Stimulated activated CD8-positive, alpha-beta memory T cell treated with anti-CD3 and anti-CD28 coated beads, Interleukin-2, amount 100 ng/mL, for 1 hour (primary cell): ENCODE measurements at places on chromosomes 3 and 15.

DNA sequence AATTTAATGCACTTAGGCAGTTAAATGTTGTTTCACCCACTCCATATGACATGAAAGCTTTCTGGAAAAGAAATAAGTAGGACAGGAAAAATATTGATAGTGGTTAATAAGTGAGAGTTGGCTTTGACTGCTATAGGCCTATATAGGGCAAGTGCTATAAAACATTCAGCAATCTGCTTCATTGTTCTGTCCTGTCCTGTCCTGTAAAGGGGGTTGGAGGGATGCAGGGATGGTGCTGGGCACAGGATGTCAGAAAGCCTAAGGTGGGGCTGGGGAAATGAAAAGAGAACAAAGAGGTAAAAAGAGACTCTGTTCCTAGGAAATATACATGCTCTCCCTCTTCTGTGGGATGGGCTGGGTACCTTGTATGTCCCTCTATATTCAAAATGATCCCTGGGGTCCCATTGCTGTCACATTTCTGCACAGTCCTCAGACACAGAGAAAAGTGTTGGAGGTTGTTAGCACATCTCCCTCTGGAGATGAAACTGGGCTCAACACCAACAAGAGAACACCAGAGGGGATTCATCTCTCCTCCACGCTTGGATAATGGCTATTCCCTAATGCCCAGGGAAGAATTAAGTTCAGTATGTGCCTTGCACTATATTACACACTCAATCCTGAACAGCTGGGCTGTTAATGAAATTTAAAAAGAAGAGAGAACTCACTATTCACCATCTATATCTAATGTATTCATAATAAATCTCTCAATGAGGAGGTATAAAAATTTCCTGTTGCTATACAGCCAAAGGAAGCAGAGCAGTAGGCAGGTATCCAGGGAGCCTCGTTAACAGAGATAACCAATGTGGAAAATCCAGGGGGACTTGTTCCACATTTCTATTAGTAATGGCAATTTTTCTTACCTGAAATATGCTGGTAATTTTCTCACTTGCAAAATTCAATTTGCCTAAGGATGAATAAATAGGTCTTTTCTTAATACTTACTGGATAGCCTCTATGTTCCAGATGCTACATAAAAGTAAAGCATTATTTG lies 108.1 kb upstream of the ZBED2 start:
- no peak for DNase-seq

DNA sequence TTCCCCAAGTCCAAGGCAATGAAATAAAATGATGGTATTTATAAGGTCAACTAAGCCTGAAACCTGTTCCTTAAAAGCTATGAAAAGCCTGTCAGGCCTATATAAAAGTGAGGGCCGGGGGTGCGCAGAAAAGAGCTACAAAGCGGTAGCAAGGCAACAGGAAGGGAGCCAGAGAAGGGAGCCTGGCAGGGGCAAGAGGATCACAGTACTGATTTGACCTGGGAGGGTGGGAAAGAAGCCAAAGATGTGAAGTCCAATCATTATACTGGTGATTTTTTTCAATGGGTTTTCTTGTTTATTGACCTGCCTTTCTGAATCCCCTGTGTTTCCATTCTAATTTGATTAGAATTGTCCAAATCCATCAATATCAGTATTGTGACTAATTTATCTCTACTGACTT lies 64.3 kb upstream of the STT3B start:
- no peak for DNase-seq

GRCh38 chr15:51243774-51244173 lies 94.6 kb downstream of the CYP19A1 start:
- no peak for DNase-seq

DNA sequence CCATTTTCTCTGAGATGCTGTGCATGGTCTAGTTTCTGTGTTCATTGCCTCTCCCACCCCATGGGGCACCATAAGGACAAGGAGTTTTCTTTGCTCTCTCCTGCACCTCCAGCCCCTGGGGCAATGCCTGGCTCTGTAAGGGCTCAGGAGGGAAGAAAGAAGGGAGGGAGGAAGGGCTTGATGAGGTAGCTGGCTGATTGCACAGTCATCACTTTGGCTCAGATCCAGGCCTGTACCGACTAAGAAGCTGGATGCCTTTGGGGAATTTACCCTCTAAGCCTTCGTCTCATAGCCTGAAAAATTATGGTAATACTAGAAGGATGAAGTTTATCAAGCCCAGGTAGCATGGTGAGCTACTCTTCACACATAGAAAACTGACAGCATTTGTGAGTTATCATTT lies 382.9 kb downstream of the GABRG3 start:
- DNase-seq: no peak

DNA sequence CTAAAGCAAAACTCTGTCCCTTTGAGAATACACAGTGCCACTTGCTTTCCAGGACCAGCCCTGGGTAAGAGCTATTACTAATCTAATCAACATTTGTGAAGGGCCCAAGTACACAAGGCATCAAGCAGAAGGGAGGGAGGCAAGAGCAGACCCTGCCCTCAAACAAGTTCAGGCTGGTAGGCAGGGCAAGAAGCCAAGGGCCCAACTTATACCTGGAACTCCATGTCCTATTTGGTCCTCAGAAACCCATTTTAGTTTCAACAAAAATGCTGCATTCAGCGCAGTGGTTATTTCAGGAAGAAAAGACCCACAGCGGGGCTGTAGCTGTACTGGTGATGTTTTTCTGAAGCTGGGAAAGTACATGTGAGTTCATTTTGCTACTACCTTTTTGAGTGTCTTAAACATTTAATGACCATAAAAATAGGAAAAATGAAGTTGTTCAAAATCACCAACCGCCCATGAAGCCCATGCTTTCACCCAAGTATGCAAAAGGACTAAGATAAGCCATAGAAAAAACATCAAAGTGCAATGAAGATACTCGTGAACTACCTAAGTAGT lies 2.8 kb downstream of the RPS17 start:
- DNase-seq: no peak

DNA sequence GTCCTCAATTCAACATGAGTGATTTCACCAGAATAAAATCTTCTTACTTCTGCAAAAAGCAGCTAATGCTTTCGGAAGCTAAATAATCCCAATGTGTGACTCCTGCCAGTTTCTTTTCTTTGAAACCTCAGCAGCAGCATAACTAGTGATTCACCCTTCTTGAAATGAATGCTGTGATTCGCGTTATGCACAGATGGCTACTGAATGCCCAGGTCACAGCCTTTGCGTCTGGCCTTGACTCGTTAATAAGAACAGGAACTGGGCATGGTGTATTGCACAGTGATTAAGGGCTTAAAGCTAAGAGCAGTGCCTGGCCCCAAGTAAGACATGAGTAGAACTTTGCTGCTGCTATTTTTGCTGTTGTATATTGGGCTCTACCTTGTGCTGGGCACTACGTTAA lies 19.0 kb downstream of the CGNL1 start:
- DNase-seq: no peak

DNA sequence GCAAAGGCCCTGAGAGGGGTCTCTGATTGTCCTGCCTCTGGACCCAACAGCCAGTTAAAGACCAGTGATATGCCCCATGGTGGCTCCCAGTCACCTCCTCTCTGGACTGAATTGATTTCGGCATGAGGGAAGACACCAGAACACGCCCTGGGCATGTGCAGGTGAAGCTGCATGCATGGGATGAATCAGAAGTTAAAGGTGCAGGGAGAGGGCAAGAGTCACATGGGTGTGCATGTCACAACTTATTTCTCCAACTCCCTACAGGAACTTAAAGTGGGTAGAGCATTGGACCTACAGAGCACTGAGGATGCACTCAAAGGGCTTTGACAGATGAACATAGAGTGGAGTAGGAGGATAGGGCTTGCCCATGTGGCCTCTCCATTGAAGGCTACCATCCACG lies 16.9 kb upstream of the RHCG start:
- no peak for DNase-seq

- no peak for DNase-seq
These were observed 47.6 kb downstream of the ANKRD28 start for GRCh38 chr3:15750143-15750542.
